ENCODE measurements at places on chromosomes 7 and 10. TPM values are rescaled to one million over a fixed set of nuclear protein-coding genes. Genes with fewer than 3 reads are reported as not detected.
A peak's percentile ranks its signal among the peaks of the same experiment; 100 is the strongest.

DNA sequence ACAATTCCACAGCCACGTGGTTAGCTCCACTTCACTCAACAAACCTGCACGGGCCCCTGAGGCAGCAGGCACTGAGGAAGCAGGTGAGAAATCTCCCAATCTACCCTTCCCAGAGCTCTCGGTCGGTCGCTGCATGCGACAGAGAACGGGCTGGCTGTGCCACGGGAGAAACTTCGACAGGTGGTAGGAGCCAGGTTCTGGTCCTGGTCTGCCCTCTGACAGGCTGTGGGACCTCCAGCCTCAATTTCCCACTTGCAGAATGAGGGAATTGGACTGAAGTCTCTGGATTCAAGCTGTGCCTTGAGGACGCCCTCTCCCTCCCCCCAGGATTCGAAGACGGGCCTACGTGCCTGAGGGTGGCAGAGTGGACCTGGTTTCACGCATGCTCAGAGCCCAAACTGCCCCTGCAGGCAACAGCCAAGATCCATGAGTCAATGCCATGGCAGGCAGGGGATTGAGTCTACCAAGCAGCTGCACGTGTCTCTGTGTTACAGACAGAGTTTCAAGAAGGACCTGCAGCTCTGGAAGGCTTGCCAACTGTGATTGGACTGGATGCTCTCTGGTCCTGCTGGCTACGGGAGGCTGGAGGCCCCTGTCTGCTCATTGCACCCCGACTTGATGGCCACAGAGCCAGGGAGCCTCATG is 215.0 kb downstream of the USP6NL start:
- no peak for DNase-seq

DNA sequence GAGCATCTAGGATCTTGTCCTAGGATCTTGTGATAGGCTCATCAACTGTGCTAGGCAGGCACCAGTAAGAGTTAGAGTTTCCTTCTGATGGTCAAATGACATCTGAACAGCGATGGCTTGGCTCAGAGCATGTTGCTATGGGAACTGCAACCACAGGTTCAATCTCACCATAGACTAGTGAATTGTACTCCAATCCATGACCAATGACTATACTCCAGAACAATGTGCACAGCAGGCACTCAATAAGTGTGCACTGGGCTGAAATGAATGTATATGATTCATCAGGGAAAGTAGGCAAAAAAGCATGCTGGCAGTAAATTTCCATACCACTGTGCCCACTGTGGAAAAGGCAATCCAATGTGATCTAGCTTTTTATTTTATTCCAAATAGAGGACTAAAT is 163.6 kb upstream of the HPS1 start:
- no peak for DNase-seq

- DNase-seq: peak; percentile 77
Observed at GRCh38 chr7:98287486-98287959, 6.0 kb downstream of the BRI3 start.

GRCh38 chr10:28879246-28879645 is 201.9 kb downstream of the BAMBI start:
- DNase-seq: no peak

GRCh38 chr10:78207776-78208175 is 174.1 kb downstream of the RPS24 start:
- no peak for DNase-seq

DNA sequence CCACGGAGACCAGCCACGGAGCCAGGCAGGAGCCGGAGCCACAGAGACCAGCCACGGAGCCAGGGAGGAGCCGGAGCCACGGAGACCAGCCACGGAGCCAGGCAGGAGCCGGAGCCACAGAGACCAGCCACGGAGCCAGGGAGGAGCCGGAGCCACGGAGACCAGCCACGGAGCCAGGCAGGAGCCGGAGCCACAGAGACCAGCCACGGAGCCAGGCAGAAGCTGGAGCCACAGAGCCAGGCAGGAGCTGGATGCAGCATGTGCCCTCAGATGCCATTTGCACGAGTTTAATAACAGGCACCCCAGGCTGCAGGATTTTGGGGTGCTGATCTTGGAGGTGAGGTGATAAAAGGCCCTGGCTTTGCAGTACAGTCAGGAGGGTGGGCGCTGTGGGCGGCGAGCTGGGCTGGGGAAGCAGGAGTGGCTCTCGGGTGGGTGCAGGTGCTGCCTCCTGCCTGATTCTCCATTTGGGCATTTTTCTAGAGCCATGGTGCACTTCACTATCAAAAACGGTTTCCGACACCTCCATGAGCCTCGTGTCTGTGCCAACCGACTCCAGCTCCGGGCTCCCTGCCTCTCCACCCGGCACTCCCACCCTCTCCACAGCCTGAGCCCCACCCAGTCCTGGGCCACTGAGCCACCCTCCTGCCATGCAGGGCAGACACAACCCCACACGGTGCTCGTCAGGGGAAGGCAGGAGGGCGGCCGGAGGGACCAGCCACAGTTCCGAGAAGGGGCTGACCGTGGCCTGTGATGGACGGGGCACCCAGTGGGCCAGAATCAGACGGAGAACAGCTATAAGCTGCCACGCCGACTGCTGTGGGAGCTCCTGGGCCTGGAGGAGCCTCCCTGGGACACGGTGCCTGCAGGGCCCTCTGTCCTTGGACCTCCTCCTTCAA is 40.8 kb upstream of the NKX6-2 start:
- DNase-seq: no peak

GRCh38 chr7:20578257-20578771 is 37.2 kb upstream of the ABCB5 start:
- DNase-seq: no peak

DNA sequence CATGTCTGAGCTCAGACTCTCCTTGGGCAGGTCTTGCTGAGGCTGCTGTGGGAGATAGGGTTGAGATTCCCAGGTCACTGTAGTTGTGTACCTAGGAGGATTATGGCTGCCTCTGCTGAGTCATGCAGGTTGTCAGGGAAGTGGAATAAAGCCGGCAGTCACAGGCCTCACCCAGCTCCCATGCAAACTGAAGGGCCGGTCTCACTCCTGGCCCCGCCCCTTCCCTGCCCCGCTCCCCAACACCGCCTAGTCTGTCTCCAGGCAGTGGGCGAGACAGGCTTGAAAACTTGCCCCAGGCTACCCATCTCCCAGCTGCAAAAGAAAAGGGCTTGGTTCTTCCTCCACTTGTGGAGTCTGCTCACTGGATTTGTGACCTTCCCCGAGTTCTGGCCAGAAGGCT is 41.6 kb upstream of the SDHAF3 start:
- peak; percentile 6 for DNase-seq

GRCh38 chr7:154231732-154232131 is 179.5 kb downstream of the DPP6 start:
- peak; percentile 28 for DNase-seq

DNA sequence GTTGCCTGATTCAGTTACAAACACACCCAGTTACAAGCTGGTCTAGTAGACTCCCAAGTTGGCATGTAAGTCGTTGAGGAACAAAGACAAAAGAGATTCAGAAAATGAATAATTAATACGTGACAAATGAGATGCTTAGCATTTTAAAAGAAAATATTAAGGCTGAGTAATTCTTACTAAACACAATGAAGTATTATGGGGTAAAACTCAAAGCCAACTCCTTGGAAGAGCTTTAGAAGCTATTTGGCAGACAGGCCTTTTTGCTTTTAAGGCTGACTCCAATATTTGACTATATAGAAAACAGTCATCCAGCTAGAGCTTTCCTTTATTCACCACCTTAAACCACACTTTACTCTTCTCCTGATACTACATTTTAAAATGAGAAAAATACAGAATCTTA is 5.4 kb downstream of the TRDMT1 start:
- no peak for DNase-seq

DNA sequence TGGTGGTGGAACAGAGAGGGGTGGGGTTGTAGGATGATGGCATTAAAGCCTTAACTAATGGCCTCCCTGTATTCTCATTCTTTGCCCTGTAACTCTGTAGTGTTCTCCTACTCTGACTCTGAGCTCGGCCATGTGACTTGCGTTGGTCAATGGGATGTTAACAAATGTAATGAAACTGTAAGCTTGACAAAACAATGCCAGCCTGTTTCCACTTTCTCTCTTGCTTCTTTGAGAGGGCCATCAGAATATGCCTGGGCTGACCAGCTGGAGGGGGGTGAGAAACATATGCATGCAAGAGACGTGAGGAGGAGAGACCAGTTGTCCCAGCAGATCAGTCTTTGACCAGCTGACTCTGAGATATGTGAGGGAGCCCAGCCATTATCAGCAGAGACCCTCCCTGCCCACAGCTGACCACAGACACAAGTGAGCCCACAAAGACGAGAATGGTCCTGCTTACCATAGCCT is 100.6 kb downstream of the ICA1 start:
- DNase-seq: no peak

- DNase-seq: no peak
Observed at GRCh38 chr10:99461230-99461629, 30.8 kb upstream of the GOT1 start.

Gene CHAT
- total RNA-seq: 0.18 TPM

Gene ADAM12
- not detected for total RNA-seq

Gene CDC14C
- not detected for total RNA-seq

Gene NODAL
- 1.3 TPM for total RNA-seq

Gene EN2
- total RNA-seq: 1.1 TPM

Gene STAG3
- 1.3 TPM for total RNA-seq

Gene IKZF1
- total RNA-seq: not detected

Gene ANKRD2
- not detected for total RNA-seq

Measured in Caco-2 (cell line).